Adipose tissue (tissue), 3 donors: ENCODE measurements at places on chromosomes 3 and 15. TPM values are rescaled to one million over a fixed set of nuclear protein-coding genes. Genes with fewer than 3 reads are reported as not detected.

The GOLGA8G gene
- not detected for polyA plus RNA-seq

The FRMD5 gene
- polyA plus RNA-seq, result 0.11 TPM

The ITIH1 gene
- 0.30 TPM for polyA plus RNA-seq

The RLBP1 gene
- not detected for polyA plus RNA-seq

The MME gene
- polyA plus RNA-seq, result 16.0 TPM

The STARD5 gene
- 2.3 TPM for polyA plus RNA-seq

The SNTN gene
- not detected for polyA plus RNA-seq

The SLC22A13 gene
- polyA plus RNA-seq, result 0.03 TPM

The ASB14 gene
- not detected for polyA plus RNA-seq

The CHRNA3 gene
- not detected for polyA plus RNA-seq

The GNB4 gene
- polyA plus RNA-seq, result 5.6 TPM

The DPPA2 gene
- polyA plus RNA-seq, result not detected

The AADACL2 gene
- polyA plus RNA-seq, result 0.06 TPM
